ENCODE measurements at places on chromosomes 3 and 15. TPM values are rescaled to one million over a fixed set of nuclear protein-coding genes. Genes with fewer than 3 reads are reported as not detected.
A peak's percentile ranks its signal among the peaks of the same experiment; 100 is the strongest.

GRCh38 chr3:187105700-187106099 is 33.6 kb downstream of the RPL39L start:
- H3K4me3 ChIP-seq: no peak overlapping the region
- H3K27me3 ChIP-seq: no peaks in the 10 kb centered on the region
- H3K36me3 ChIP-seq: no peaks in the 10 kb centered on the region
- peak overlapping the region; percentile 61 for H3K27ac ChIP-seq

DNA sequence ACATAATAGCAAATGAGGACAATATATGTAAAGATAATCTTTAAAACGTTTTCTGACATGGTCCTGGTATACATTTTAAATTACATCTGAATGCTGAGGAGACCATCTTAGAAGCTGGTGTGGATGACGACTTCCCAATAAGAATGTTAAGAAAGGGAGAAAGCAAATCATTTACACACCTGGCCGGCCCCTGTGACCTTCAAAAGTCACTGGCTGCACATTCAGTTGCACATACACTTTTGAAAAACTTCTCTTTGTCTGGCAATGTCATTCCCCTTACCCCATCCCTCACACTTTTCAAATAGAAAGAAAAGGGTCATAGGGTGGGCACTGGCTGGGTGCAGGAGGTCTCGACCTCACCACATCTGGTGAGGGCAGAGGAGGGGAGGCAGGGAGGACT is 391.0 kb downstream of the MECOM start:
- no peaks in the 10 kb centered on the region for H3K4me1 ChIP-seq
- no peak overlapping the region for H3K27ac ChIP-seq
- H3K36me3 ChIP-seq: no peaks in the 10 kb centered on the region
- no peak for DNase-seq
- no peaks in the 10 kb centered on the region for H3K27me3 ChIP-seq

DNA sequence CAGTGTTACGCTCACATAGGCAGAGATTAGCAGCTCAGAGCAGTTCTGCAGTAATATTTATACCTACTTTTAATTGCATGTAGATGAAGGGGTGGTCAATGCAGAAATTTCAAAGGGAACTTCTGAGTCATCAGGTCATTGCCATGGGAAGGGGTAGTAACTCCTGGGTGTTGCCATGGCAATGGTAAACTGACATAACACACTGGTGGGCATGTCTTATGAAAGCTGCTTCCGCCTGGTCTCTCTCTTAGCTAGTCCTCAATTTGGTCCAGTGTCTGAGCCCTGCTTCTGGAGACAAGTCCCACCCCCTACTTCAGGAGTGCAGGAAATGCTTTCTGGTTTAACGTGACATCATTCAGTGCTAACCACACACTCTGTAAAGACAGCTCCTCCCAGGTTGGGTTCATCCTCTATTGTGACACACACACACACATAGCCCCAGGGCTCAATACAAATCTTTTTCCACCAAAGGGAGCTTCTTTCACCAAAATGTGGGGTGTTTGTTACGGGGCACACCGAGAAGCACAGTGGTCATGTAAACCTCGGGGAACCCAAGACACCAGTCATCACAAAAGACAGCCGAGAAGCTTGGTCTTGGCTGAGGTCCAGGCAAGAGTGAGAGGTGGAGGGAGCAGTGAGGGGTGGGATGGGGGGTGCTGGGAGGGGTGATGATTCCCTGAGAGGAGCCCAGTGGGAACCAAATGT is 74.5 kb downstream of the TLE3 start:
- no peaks in the 10 kb centered on the region for H3K36me3 ChIP-seq
- H3K27ac ChIP-seq: no peak overlapping the region
- H3K27me3 ChIP-seq: no peaks in the 10 kb centered on the region
- no peak for DNase-seq
- H3K4me3 ChIP-seq: no peak overlapping the region

- no peaks in the 10 kb centered on the region for H3K36me3 ChIP-seq
- no peaks in the 10 kb centered on the region for H3K4me1 ChIP-seq
- H3K27me3 ChIP-seq: no peaks in the 10 kb centered on the region
- H3K4me3 ChIP-seq: no peak overlapping the region
- DNase-seq: no peak
- no peak overlapping the region for H3K27ac ChIP-seq
Observed at GRCh38 chr3:141086188-141086587, 35.0 kb downstream of the SPSB4 start.

Gene CHL1
- 36.7 TPM for total RNA-seq

- no peak overlapping the region for H3K27ac ChIP-seq
- no peaks in the 10 kb centered on the region for H3K27me3 ChIP-seq
- H3K36me3 ChIP-seq: no peaks in the 10 kb centered on the region
- DNase-seq: no peak
- H3K4me3 ChIP-seq: no peak overlapping the region
Observed at GRCh38 chr3:20225769-20226168, 39.8 kb upstream of the SGO1 start.

DNA sequence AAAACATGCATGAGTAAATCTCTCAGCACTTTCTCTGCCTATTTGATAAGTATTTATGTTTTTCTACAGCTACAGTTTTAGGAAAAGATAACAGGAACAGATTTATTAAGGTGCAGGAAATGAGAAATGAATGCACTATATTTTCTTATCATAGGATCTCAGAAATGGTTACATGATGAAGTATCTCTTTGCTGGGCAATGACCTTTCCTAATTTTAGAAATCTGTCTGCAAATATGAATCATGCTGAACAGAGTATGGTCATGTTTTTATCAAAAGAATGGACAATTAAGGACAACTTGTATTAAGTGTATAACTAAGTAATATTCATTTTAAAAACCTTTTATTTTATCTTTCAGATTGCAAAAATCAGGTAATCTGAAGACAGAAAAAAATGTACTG is 53.8 kb upstream of the SPPL2A start:
- H3K27ac ChIP-seq: no peak overlapping the region
- no peak for DNase-seq
- no peaks in the 10 kb centered on the region for H3K36me3 ChIP-seq
